Psoas muscle (tissue), 8 donors: ENCODE measurements at places on chromosomes 5 and 9. TPM values are rescaled to one million over a fixed set of nuclear protein-coding genes. Genes with fewer than 3 reads are reported as not detected.

- no peak for DNase-seq
Measured at GRCh38 chr9:126431077-126431742, 104.6 kb downstream of the MVB12B start.

DNA sequence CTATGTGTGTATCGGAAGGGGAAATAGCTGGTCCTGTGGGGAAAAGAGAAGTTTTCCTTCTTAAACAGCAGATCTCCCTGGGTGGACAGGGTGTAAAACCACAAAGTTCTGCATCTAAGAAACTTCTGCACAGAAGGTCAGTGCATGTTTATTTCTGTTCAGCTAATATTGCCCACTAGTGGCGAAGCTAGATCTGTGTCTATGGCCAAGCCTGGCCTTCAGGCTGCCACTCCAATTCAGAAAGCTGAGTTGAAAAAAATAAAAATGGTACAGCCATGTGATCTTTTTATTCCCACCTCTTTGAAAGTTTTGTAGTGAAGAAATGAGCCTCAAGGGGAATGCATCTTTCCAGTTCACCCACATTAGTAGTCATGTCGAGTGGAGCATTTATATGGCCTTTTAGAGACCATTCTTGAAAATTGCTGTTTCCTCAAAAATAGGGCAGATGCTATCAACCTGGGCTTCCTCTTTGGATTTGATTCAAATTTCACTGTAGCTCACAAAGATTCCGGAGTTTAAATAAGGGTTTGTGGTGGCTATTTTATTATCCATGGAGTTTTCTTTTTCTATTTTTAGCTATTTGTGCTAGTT lies 488.0 kb downstream of the PRELID2 start:
- DNase-seq = no peak

- no peak for DNase-seq
Measured at GRCh38 chr5:389891-390622, 52.9 kb upstream of the EXOC3 start.

ISL1 gene
- not detected for total RNA-seq

DNA sequence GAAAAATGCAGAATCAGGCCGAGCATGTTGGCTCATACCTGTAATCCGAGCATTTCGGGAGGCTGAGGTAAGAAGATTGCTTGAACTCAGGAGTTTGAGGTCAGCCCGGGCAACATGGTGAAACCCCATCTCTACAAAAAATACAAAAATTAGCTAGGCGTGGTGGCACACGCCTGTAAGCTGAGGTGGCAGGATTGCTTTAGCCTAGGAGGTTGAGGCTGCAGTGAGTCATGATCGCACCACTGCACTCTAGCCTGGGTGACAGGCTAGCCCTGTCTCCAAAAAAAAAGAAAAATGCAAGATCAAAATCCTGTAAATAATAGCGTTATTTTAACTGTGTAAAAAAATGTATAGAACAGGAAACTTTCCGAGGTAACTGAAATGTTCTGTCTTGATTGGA lies 39.4 kb downstream of the RNF44 start:
- DNase-seq = no peak

DNA sequence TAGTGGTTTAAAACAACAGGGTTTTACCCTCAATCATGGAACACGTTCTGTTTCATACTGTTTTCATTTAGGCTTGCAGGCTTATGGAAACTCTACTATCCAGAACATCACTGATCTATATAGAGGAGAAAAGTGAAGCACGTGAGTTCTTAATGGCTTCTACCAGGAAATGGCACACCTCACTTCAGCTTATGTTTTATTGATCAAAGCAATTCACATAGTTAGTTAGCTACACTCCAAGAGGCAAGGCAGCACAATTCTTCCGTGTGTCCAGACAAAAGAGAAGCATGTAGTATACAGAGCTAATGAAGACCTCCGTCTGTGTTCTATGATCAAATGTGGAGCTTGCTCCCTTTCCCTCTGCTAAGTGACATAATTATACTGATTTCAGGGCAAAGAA lies 353.3 kb upstream of the CD180 start:
- DNase-seq = no peak

IFNA2 gene
- not detected for total RNA-seq

NUTM2G gene
- not detected for total RNA-seq

GRCh38 chr9:96423985-96424336 lies 5.8 kb upstream of the ZNF367 start:
- DNase-seq = no peak

- DNase-seq = no peak
Measured at GRCh38 chr9:94167376-94167890, 83.2 kb downstream of the PTPDC1 start.

GRCh38 chr9:89372230-89372816 lies 54.0 kb downstream of the SECISBP2 start:
- DNase-seq = no peak

INSL4 gene
- total RNA-seq = not detected

DNA sequence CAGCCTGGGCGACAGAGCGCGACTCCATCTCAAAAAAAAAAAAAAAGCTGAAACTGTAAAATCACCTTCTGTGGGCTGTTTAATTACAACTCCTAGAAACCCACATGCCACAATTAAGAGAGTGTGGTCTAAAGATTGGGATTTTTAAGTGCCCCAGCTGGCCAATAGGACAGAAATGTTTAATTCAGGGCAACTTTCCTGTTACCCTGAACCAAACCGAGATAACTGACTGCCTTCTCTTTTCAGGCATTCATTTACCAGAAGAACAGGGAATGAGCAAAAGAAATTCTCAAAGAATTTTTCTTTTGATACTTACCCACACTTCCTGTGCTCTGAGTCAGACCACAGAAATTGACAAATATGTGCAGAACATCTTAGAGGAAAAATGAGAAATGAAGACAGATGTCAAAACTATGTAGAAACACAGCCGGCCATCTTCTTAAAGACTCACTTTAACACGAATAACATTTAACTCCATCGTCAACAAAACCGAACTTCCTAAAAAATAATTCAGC lies 221.3 kb upstream of the DAPK1 start:
- no peak for DNase-seq

PPP1R2B gene
- not detected for total RNA-seq

DNA sequence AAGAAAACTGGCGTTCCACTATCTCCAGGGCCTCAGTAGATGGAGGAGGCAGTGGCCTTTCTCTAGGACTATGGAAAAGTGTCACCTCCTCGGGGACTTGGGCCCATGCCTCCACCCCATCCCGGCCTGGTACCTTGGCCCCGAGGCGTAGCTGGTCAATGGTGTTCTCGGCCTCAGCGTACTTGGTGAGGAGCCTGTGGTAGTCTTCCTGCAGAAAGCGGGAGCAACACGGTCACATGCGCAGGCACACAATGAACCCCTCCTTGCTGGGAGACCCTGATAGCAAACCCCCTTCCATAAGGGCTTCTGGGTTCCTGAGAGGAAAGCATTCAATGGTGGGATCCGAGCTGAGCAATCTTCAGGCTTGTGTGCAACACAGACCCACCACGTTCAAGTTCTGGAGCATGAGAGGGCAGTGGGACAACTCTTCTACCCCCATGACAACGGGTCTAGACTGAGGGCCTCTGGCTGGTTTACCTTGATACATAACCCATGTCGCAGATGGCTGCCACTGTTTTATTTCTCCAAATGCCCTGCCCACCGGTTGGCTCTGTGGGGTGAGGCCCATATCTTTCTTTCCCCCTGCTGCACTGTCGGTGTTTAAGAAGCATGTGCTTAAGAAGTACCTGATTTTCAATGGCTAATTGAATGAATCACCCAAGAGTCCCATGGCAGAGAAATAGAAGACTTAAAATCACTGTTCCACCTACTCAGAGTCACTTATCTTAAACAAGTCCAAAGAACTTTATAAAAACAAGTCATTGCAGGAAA lies 13.6 kb downstream of the AKNA start:
- DNase-seq = no peak

GRCh38 chr5:160835376-160835775 lies 16.6 kb downstream of the ATP10B start:
- DNase-seq = no peak

- peak; percentile 51 for DNase-seq
Measured at GRCh38 chr9:135797507-135798262, 95.7 kb downstream of the KCNT1 start.

IL4 gene
- total RNA-seq = not detected

ST8SIA4 gene
- total RNA-seq = 2.2 TPM

PCDHGA3 gene
- total RNA-seq = 1.9 TPM

GRCh38 chr5:53479590-53480415 lies 626 bp upstream of the FST start:
- DNase-seq = peak; percentile 66

- DNase-seq = no peak
Measured at GRCh38 chr5:82306151-82306550, 28.0 kb upstream of the RPS23 start.

DNA sequence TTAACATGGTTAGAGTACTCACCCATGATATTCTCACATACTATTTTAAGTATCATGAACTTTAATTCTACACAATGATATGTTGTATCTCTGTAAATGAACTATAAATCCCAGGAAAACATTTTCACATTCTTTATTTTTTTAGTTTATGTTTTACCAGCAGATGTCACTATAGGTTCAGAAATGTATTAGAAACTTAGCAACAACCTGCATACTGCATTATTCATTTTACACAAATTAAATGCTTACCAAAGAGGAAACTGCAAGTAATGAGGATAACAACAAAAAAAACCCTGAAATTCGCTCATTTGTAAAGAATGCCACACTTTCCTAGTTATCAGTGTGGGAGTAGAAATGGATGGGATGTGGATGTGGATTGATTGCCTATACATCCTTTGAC lies 217.5 kb upstream of the OTULINL start:
- no peak for DNase-seq

DNA sequence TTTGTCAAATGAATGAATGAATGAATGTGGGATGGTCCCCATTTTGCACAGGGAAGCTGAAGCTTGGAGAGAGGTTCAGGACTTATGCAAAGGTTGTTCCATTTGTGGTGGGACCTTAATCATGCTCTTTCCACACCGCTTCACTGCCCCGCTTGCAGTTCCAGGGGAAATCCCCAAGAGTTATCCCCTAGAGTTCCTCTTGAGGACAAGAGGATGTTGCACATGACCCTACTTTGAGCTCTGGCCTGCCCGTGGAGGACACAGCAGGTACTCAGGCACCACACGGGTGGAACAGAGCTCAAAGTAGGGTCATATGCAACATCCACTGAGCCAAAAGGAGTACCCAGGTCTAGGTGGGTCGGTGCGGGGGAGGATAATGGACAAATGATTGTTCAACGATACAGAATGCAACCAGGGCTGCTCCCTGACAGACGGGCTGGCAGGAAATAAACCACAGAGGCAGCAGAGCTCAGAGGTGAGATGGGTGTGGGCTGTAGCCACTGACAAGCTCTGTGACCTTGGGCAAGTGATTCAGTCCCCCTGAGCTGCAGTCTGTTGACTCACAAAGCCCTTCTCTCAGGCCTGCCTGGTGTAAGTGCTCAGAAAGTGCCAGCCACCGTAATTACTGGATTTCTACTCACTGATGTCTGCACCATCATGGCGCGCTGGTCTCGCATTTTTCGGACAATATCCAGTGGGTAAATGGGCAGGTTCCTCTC lies 60.3 kb upstream of the EPB41L4B start:
- DNase-seq = no peak

GRCh38 chr5:132065351-132065937 lies 5.0 kb downstream of the IL3 start:
- DNase-seq = peak; percentile 57

DNA sequence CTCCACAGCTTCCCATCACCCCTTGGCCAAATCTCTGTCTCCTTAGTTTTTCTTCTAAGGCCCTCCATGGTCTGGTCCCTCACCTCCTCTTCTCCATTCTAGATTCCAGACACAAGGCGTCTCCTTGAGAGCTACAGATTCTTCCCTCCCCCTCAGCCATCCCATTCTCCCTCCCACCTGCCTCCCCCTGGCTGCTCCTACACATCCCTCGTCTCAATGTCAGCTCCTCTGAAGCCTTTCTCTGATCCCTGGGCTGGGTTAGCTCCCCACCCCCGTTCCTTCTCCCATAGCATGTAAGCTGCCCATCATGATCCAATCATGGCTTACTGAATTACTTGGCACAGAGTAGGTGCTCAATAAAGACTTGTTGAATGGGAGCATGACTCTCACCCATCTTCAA lies 69.0 kb downstream of the ANKH start:
- no peak for DNase-seq

GRCh38 chr9:128025736-128026135 lies 41.4 kb downstream of the NAIF1 start:
- no peak for DNase-seq

DNA sequence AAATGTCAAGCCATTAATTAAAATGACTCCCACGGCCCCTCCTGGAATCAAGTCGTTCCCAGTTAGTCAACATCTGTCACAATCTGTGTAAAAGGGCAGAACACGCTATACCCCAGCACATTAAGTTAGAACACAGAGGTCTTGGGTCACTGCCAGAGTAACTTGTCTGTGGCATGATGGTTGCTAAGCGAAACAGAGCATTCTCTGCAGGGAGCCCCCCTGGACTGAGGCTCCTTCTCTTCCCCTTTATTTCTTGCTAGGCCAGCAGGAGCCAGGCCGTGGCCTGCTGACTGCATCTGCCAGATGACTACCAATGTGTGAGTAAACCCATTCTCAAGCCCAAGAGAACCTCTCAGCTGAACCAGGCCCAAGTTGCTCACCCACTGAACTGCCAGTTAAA lies 51.9 kb upstream of the ZBED3 start:
- DNase-seq = no peak

DNA sequence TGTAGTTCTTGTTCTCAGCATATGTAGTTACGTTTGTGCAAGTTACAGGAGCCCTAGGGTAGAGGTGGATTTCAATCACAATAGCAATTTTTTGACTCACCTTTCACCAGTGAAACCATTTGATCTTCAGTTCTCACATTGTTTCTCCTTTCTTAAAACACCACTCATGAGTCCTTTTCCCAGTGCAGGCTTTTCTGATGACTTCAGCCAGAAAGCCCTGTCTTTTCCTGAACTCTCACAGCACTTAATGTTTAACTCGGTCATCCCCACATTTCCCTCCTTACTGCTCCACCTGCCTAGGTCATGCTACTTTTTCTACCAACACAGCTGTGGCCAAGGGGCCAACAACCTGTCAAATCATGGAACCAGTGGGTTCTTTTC lies 37.9 kb downstream of the ARHGEF28 start:
- DNase-seq = no peak

DNA sequence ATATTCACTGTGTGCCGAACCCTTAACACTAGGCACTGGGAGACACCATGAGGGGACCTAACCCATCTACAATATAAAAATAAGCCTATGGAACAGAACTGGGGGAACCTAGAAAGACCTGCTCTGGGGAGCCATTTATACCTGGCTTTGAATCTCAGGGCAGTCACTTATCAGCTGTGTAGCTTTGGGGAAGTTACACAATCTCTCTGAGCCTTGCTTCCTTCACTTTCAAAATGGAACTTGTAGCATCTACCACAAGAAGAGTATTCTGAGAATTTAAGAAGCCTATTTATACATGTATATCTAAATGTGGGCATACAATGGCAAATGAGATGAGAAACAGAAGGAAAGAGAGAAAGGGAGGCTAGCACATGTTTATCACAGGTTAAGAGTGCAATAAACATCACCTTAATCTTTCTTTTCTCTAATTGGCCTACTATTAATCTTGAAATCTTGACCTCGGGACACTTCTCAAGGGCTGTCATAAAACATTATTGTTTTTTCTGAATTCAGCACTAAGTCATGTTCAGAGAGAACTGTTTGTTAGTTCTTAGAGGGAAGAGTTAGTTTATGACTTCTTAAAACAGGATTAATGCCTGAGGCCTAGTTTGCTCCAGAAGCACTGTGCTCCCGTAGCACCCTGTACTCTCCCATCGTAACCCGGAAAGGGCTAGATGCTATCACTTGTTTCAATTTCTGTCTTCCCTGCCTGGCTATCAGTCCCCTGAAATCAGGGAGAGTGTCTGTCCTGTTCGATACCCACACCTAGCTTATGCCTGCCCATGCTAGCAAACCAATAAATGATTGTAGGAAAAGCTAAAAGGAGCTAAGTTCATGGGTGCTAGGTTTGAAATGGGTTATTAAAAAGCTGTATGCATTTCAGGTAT lies 606.4 kb upstream of the CLINT1 start:
- DNase-seq = no peak
